Fibroblast of the aortic adventitia (primary cell): ENCODE measurements at places on chromosomes 1 and 21. TPM values are rescaled to one million over a fixed set of nuclear protein-coding genes. Genes with fewer than 3 reads are reported as not detected.
A peak's percentile ranks its signal among the peaks of the same experiment; 100 is the strongest.

DNA sequence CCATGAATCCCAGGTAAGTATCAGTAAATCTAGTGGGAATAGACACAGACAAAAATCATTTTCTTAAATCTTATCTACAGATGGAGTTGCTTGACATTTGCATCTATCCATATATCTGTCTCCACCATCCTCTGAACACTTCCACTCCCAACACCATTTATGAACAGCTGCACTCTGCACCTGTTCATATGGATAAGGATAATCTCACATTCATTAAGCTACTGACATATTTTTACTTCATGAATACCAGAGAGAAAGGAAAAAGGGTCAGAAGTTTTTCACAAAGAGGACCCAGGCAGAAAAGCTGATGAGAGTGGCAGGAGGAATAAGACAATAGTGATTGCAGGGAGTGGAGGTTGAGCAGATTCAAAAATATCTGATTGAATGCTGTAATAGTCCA, 222.6 kb downstream of the DNAH14 start:
- DNase-seq, result no peak

GRCh38 chr1:214953901-214954616, 128.5 kb upstream of the KCNK2 start:
- DNase-seq, result no peak

DNA sequence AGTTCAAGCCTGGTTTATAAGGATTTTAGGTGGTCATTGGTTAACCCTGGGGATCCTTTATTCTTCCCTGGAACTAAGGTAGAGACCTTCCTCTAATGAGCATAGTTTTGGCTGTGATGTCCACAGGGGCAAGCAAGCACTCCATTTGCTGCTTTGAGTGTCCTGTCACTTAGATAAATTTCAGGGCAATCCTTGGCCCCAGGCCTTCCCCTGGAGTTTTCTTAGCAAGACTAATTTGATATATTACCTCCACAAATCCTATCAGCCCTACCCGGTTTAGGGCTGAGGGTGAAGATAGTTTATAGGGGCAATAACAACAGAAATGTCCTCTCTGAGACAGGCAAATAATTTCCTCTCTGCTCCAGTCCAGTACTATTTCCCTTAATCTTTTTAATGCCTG, 166.6 kb downstream of the CYYR1 start:
- no peak for DNase-seq

Gene FCGR3A
- total RNA-seq, result not detected in 2 replicates

Gene ATAD3C
- total RNA-seq, result under 0.01 TPM in 1 of 2 replicates, not detected in the other

Gene DOP1B
- total RNA-seq, result 2.6 and 25.8 TPM in 2 replicates

Gene VWA5B1
- not detected in 2 replicates for total RNA-seq

Gene ENAH
- total RNA-seq, result 131 and 148 TPM in 2 replicates

DNA sequence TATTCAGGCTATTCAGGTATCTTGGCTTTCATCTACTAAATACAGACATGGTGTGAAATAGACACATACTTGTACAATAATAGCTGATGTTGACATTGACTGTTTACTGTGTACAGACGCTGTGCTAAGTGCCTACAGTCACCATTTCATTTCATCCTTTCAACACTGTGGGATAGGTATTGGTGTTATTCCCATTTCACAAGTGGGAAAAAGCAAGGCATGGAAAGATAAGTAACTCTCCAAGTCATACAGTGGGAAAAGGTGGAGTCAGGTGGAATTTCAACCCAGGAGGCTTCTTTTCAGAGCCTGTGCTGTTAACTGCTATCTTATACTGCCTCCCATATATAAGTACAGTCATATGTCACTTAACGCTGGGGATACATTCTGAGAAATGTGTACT, 49.6 kb upstream of the ATP1A1 start:
- DNase-seq, result no peak

DNA sequence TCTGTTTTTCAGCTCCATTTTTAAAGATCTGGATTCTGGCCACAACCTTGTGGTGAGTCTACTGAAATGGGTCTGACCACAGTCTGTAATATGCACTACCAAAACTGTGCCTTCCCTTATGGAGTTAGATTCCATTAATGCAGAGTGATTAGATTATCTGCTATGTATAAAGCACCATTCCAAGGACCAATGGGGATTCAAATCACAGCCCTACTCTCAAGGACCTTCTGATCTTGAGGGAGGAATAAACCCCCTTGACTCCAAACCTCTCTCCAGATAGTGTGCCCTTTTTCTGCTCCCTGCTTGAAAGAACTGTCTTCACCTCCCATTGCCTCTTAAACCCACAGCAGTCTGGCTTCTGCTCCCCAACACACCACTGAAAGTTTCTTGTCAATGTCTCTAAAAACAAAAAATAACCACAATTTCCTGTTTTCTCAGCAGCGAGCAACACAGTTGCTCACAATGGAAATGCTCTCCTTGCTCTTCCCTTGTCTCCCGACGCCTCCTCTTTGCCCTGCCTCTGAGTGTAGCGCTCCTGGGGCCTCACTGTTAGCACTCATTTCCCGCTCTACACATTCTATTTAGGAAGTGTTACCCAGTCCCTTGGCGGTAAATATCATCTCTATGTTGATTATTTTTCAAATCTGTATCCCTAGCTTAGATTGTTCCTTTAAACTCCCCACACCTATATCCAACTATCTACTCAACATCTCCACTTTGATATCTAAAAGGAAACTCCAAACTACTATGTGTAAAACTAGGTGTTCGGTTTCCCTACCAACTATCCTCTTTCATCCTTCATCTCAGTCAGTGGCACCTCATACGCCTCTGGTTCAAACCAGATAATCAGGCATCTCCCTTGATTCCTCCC, 13.6 kb downstream of the PCNX2 start:
- DNase-seq, result peak; percentile 65

Gene FTCD
- 0.25 and 0.27 TPM in 2 replicates for total RNA-seq

GRCh38 chr1:63155437-63155836, 166.9 kb upstream of the FOXD3 start:
- DNase-seq, result no peak

Gene LRRC39
- total RNA-seq, result 0.36 and 3.7 TPM in 2 replicates

DNA sequence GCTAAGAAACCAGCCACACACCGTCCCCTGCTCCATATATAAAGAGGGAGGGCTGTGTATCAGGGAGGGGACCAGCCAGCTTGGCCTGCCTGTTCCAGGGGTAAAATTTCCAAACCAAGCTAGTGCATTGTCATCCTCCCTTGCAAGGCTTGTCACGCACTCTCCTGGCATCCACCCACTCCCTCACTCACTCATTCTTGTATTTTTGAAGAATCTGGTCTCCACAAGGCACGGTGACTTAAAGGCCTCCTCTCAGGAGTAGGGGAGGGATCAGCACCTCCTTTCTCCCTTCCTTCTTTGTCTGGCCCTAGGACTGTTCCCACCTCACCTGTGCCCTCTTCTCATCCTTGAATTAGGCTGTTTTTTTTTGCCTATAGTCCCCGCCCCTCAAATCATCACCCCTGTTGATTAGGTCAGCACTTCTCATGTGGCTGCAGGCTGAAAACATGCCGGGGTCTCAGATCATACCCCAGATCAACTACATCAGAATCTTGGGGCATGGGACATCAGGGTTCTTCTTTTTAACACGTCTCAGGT, 5.0 kb downstream of the ABCA4 start:
- DNase-seq, result no peak

Gene RBP7
- total RNA-seq, result not detected in 2 replicates

DNA sequence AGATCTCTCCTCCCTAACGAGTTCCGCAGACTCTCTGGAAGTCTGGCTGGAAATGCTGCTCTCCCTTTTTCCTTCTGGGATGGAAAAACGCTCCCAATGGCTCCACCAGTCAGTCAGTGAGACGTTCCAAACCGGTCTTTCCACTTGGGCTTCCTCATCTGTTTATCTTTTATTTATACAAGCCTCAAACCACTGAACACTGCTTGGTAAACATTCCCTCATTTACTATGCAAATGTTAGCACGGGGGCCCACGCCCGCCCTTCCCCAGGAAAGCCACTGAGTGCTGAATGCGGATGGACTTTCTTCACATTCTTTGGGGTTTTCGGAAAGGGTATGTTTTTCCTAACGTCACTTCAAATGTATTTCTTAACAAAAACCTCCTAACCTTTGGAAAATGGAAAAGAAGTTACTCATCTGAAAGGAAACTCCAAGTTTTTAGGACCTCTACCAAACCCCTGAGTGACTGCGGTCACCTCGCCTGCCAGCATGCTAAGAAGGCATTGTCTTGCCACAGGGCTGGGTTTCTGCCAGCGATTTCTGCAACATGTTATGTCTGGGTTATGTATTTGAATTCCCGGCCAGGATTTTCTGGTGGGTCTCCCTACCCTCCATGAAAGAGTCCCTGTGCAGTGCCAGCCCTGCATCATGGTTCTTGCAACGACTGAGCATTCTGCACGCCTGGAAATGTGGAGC, 14.0 kb upstream of the UMODL1 start:
- peak; percentile 86 for DNase-seq

DNA sequence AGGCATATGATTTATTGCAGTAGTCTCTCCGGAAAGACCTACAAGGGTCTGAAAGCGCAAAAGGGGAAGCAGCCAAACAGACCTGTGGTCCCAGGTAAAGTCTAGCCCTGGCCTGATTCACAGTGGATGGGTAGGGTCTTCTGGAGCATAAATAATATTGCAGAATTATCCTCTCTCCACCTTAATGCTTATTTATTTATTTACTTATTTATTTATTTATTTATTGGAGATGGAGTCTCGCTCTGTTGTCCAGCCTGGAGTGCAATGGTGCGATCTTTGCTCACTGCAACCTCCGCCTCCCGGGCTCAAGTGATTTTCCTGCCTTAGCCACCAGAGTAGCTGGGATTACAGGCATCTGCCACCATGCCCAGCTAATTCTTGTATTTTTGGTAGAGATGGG, 11.8 kb upstream of the KLHDC8A start:
- no peak for DNase-seq

Gene RAB25
- total RNA-seq, result not detected in 2 replicates

DNA sequence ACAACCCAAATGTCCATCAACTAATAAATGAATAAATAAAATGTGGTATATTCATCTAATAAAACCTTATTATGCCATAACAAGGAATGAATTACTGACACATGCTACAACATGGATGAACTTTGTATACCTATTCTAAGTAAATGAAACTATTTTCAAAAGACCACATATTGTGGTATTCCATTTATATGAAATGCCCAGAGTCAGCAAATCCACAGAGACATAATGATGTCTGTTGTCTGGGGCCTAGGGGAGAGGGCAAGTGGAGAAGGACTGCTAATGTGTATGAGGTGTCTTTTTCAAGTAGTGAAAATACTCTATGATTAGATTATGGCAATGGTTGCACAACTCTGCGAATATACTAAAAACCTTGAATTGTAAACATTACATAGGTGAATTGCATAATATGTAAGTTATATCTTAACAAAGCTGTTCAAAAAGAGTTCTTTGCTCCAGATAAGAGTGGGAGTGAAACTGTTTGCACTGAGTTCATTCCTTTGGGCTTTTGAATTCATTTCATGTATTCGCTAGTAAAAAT, 464.2 kb downstream of the NUF2 start:
- no peak for DNase-seq

Gene SFT2D2
- 46.0 and 72.8 TPM in 2 replicates for total RNA-seq

DNA sequence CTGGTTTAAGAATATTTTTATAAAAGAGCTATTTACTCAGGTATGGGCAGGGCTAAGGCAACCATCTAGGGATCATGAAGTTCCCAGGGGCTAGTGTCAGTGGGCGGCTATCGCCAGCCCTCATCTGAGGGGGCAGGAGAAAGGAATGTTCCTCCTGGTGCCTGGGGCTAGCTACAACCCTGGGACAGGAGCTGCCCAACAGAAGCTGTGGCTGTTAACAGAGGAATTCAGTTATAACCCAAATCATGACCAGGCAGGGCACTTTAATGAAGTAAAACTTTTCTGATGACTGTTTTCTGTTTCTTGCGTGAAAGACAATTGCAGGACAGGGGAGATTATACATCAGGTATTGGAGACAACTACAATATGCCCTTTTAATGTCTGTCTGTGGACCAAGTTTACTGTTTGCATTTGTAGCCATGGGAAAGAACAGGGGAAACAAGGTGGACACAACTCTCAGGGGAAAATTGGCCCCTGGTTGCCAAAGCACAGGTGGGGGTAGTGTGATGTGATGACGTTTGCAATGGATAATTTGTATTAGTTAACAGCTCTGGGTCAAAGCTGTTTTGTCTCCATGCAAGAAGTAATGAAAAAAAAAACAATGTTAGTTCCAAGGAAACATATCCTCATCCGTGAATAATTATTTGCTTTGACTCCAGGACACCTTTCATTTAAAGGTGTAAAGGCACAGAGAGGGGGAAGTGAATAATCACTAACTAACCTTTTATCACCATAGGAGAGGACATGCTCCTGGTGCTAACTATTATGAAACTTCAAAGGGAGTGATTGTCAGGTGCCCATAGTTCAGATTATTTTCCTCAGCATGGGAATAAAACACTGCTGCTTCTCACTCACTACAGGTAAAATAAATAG, 105.2 kb downstream of the TSEN15 start:
- DNase-seq, result no peak

DNA sequence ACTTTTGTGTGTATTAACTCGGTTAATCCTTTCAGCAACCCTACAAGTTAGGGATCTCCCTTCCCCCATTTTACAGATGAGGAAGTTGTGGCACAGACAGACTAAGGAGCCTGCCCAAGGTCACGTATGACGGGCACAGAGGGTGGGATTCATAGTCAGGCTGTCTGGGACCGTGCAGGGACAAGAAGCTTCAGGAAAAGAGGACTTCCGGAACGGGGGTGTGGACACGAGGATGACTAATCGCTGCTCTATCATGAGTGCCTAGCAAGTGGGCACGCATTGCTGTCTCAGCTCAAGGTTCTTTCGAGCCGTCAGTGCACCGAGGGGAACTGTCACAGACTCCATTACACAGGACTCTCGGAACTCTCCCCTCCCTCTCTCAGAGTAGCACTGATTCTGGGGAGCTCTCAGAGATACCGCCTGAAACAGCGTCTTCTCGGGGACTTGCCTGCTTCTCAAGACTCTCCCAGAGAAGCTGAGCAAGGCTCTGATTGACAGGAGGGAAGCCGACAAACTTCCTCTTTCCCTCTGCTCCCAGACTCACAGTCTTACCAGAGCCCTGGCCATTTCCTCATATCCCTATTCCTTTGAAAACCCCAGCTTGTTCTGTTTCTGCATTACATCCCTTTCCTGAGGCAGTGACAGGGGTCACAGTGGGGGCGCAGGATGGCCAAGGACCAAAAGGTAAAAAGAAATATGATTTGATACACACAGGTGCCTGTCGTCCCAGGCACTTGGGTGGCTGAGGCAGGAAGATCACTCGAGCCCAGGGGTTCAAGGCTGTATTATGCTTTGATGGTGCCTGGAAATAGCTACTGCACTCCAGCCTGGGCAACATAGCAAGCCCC, 14.4 kb downstream of the FHAD1 start:
- no peak for DNase-seq

- no peak for DNase-seq
Measured at GRCh38 chr1:64137412-64137803, 66.0 kb upstream of the UBE2U start.

- no peak for DNase-seq
Measured at GRCh38 chr1:151361883-151362282, 10.6 kb downstream of the SELENBP1 start.

GRCh38 chr1:245026247-245026646, 128.5 kb upstream of the KIF26B start:
- DNase-seq, result no peak

DNA sequence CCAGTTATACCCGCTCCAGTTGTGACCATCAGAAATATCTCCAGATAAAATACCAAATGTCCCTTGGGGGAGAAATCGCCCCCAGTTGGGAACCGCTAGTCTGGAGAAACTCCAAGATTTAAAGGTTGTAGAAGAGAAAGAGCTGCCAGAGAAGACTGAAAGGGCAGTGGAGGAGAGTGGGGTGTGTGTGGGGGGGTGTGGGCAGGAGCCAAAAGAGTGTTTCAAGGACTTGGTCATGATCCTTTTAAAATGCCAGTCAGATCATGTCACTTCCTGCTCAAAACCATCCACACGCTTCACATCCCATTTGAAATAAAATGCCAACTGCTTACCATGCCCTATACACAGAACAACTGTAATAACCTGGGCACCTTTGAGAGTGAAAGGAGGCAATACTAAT, 3.4 kb upstream of the HEYL start:
- no peak for DNase-seq

Gene CDK11B
- 10.5 and 21.6 TPM in 2 replicates for total RNA-seq
